Stimulated activated CD4-positive, alpha-beta T cell treated with anti-CD3 and anti-CD28 coated beads, TNF-alpha, amount 100 ng/mL, for 24 hours (primary cell): ENCODE measurements at places on chromosomes 7 and 10.

DNA sequence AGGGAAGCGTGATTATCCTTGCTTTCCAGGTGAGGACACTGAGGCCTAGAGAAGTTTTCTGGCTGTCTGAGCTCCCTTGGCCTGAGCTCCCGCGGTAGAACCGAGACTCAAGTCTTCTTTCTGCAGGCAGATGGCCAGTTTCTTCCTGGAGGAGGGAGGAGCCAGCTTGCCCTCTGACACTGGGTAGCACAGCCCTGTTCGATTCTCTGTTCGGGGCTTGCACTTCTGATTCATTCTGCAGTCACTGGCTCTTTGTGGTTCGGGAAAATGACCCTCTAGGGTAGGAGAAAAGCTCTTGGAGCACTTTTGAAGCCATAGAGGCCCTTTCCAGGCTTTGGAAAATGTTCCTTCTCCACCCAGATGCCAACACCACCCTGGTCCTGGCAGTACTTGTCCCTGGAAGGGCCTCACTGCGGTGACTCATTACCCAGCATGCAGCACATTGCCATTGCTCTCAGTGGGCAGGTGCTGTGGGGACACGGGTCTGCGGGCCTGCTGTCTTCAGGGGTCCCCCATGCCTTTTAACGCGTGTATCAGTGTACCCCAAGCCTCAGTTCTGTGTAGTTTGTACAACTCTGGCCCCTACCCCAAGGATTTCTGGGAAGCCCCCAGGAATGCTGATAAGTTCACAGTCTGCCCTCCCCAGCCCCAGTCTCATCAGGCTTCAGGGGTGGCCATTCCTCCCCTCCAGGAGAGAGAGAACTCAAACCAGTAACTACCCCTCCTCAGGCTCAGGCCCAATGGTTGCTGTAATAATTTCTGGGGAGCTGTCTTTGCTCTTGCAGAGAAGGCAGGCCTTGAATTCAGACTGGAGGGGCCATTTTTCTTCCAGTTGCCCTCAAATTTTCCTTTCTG lies 11.9 kb downstream of the CHST3 start:
- DNase-seq: no peak

DNA sequence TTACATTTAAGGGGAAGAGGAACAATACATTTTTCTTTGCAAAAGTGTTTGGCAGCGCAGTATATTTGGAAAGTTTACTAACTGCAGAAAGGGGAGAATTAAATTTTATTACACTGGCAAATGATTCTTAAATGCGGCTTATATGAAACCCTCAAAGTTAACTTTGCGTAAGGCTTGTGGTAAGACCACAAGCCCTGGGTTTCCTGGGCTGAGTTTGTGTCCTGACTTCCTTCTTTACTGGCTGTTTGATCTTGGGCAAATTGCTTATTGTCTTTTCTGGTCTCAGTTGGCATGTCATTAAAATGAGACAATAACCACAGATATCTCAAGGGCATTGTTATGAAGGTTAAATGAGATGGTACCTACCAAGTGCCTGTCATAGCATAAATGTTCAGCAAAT lies 106.8 kb downstream of the GLRX3 start:
- DNase-seq: no peak

DNA sequence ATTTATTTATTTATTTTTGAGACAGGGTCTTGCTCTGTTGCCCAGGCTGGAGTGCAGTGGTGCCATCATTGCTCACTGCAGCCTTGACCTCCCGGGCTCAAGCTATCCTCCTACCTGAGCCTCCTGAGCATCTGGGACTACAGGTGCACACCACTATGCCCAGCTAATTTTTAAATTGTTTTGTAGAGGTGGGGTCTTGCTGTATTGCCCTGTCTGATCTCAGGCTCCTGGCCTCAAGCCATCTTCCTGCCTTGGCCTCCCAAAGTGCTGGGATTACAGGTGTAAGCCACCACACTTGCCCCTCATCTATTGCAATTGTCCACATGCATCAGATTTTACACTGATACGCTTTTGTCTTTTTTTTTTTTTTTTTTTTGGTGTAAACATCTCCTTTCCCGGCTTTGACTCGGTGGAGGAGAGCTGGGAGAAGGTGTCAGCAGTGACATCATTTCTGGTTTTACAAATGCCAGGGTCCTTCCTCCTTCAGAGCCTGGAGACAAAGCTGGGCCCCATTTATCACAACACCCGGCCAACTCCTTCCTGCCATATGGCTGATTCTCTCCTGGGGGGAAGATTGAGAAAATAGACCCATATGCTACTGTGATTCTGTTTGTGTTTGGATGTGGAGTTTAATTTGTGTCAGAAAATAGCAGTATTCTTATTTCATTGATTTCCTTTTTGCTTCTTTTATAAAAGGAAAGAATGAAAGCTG lies 61.3 kb downstream of the GALNT17 start:
- DNase-seq: no peak

DNA sequence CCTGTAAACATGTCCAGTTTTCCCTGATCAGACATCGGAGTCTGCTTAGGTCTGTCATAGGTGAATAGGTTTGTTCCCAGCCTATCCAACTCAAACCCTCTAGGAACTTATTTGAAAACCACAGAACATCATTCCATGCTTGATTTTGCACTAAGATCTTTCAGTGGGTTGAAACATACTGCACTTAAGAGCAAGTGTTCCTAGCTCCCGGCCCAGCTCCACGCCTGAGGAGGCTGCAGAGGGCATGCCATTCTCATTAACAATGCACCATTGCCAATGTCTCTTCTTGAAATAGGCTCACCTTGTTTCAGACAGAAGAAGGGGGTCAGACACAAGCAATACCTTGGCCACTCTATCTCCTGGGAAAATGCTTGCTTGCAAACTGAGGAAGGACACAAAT lies 78.0 kb upstream of the EGR2 start:
- no peak for DNase-seq

- peak; percentile 12 for DNase-seq
These were observed 23.5 kb upstream of the ORC5 start for GRCh38 chr7:104231054-104232046.

- no peak for DNase-seq
These were observed 35.7 kb downstream of the PPP1R9A start for GRCh38 chr7:94943134-94943533.

DNA sequence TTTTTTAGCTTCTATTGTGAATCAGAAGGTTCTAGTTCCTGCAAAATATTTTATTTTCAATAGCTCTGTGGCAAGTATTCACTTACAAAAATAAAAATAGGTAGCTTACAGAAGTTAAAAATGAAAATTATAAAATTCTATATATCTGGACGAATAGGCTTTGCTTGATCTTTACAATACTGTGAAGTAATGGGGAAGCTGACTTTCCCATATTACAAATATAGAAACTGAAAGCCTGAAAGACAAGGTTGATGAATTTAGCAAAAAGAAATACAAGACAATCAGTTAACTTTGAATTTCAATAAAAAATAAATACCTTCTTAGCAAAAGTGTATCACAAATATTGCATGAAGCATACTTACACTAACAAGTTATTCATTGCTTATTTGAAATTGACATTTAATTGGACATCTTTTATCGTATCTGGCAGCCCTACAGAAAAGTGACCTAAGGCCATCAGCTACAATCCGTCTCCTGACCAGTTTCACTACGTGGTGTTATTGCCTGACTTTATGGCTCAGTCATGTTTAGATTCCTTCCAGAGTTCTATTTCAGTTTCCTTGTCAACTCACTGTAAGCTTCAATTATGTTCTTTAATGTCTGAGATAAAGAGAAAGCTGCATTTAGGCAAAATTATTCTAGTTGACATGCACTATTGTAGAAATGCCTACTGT lies 310.5 kb upstream of the HGF start:
- DNase-seq: no peak

GRCh38 chr10:122157451-122157850 lies 113.6 kb upstream of the BTBD16 start:
- DNase-seq: no peak

DNA sequence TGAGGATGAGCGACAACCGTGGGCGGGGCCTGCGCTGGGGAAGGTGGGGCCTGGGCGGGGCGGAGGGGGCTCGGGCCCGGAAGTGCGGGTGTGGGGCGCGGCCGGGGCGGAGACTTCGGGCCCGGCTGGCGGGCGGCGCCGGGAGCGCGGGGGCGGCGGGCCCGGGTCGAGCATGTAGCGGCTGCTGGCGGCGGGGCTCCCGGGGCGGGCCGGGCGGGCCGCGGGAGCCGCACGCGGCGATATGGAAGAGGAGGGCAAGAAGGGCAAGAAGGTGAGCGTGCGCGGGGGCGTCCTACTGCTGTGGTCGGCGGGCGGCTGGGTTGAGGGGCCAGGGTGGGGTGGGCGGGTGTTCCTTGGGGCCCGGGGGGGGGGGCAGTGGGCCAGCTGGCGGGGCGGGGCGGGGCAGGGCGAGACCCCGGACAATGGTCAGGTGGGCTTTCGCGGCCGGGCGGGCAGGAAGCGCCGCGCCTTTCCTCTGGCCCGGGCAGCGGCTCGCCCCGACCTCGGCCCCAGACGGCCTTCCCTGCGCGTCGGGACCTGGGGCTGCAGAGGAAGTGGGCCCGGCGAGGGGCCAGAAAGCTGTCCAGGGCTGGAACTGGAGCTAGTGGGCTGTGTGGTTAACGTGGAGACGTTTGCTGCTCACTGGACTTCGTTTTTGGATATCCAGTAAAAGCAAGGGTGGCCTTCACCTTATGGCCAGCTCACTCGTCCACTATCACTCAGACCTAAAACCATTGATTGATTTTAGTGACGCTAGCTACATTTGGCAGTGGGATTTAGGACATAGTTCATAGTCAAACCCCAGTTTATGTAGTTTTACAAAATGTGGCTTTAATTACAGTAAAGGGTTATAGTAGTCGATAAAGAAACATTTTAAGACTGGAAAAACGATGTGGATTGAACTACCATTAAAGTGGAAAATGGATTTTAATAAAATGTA lies at the start of gene CCM2:
Gene CCM2, plus strand, starts transcription at position 109 of the 940 bp plus-strand sequence. Its CDS starts 133 bp downstream, at position 242.
- no peak for DNase-seq

GRCh38 chr7:138821912-138822311 lies 23.9 kb upstream of the ATP6V0A4 start:
- no peak for DNase-seq

DNA sequence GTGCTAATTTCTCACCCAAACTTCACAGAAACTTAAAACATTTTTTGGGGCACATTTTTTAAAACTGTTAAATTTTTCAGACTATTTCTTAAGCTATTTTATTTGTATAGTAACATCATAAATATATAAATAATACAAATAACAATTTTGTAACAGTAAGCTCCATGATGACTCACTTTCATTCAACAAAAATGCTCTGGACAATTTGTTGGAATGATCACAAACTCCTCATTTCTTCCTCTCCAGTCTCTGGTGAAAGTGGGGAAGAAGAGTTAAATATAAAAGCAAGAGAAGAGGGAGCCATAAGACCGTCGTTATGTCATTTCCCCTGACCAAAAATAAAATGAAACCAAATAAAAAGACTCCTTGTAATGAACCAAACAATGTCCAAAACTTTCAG lies 162.4 kb downstream of the AGMO start:
- DNase-seq: no peak

DNA sequence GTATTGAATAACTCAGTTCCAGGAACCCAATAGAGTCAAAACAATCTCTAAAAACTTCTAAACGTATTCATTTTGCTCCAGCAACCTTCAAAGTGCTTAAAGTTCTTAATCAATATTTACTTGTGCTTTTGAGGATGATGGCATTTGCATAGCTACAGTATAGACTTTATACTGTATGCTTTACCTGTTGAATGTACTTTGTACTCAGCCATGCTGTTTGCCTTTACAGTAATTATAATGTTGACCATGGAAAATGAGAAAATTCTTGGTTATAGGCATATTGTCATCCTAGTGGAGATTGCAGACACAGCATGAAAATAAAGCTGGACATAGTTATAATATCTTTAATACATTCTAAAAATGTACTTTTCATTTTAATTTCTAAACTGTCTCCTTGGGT lies 762.7 kb upstream of the PHF14 start:
- DNase-seq: no peak

GRCh38 chr7:98341106-98341505 lies 59.6 kb downstream of the BRI3 start:
- DNase-seq: no peak
